ENCODE measurements at places on chromosomes 11 and 22.

DNA sequence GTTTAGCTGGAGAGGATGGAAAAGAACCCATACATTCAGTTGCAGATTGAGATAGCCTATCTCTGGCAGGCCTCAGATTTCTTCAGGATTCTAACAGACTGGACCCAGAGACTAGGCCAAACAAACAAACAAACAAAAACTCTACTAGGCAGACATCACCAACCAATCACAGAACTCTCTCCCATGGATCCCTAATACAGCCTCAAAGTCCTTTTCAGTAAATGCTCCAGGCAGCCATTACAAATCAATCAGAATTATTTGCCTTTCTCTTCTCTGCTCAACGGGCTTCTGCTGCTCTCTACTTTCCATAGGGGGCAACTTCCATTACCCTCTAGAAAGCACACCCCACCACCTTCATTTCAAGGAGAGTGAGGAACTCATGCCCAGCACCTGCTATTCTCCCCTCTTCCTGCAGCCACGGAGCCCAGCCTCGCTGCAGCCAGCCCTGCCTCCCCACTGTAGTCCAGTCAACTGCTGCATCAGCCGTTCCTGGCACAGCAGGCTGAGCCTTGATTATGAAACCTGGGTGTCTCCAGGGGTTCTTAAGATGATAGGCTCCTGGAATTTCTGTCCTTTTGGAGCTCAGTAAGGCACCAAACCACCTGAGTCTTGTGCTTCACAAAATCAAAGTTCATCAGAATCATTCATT lies 19.0 kb upstream of the SMIM35 start:
- no peak for DNase-seq

GRCh38 chr11:118612378-118612777 lies 5.0 kb downstream of the PHLDB1 start:
- DNase-seq, result no peak

- DNase-seq, result peak; percentile 89
Observed at GRCh38 chr22:50089682-50090411, at the start of gene MOV10L1. TSS of gene MOV10L1 (plus strand) at chr22:50090006. CDS start at chr22:50090089, 83 bp downstream.

DNA sequence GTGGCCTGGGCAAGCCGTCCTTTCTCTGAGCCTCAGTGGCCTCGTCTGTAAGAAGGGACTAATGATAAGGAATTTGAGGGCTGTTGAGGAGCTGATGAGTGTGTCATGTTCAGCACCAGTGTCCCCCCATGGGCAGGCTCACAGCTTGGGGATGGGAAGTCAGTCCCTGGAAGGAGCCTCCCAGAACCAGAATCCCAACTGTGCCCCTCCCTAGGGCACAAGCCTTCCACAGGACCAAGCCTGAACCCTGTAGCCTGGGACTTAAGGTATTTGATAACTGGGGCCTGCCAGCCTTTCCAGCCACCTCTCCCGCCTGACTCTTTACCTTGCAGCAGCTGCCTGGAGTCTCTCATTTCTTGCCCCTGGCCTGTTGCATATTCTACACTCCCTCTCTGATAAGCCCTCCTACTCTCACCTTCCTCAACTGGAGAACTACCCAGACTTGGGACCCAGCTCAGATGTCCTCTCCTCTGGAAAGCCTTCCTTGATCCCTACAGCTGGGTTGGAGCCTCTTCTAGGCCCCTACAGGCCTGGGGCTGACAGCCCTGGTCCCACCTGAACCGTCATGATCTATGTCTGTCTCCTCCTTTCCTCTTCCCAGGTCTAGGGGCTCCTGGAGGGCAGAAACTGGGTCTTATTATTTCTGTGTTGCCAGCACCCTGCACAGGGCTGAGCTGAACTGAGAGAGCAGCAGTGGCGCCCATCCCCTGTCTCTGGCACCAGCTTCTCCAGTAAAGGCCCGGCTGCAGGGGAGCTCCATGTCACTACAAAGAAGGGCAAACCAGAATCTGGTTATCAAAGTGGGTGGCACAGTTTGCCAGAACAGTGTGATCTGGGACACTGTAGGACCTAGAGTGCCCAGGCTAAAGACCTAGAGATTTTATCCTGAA lies 1.6 kb downstream of the P2RY2 start:
- peak; percentile 52 for DNase-seq

DNA sequence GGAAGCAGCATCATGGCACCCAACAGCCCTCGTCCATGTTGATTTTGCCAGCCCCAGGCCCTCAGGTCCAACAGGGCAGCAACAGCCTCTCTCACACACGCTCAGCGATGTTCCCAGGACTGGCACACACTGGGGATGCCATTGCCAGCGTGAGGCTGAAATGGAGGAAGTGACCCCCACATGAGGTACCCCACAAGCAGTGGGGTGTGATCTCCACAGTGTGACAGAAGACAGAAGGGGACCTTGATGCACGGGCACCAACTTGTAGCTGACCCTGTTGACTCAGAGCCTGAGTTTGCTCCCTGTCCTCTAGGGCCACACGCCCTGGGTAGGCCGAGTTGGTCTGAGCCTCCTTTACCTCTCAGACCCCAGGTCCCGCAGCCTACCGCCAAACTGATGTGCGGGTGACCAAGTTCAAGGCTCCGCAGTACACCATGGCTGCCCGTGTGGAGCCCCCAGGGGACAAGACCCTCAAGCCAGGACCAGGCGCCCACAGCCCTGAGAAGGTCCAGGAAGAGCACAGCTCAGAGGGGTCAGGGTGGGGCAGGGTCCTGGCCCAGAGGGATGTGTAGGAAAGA lies 6.2 kb downstream of the SCGB1C1 start:
- peak; percentile 84 for DNase-seq

DNA sequence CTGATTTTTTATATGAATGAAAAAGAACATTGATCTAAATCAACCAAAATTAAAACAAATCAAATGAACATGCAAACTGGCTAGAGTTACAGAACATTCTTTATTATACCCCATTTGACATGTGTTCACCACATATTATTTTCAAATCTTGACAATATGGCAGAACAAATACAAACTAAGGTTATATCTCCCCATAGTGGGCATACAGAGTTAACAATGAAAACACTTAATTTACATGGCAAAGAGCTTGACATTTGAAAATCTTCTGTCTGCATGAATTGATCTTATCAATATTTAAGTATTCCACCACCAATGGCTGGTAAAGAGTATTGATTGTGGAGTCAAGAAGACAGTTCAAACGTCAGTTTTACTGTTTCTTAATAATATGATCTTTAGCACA lies 197.9 kb upstream of the ANO3 start:
- no peak for DNase-seq

DNA sequence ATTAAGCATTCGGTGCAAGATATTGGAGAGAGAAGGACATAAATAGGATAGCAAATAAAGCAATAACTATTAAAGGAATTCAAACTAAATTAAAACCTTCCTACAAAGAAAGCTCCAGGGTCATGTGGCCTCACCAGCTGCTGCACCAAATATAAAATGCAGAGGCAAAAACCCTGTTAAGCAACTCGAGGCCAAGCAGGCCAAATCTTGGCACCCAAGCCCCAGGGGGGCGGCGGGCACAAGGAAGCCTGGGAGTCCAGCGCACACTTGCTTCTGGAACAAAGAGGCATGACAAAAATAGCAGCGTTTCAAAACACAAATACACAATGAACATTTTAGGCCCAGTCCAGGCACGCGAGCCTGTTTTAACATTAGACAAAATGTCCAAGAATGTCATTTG lies 20.8 kb downstream of the KRTAP5-6 start:
- no peak for DNase-seq

GRCh38 chr22:37802310-37803194 lies 5.2 kb upstream of the GCAT start:
- DNase-seq, result peak; percentile 94

- DNase-seq, result no peak
Observed at GRCh38 chr11:132240374-132240773, 870.0 kb downstream of the NTM start.

DNA sequence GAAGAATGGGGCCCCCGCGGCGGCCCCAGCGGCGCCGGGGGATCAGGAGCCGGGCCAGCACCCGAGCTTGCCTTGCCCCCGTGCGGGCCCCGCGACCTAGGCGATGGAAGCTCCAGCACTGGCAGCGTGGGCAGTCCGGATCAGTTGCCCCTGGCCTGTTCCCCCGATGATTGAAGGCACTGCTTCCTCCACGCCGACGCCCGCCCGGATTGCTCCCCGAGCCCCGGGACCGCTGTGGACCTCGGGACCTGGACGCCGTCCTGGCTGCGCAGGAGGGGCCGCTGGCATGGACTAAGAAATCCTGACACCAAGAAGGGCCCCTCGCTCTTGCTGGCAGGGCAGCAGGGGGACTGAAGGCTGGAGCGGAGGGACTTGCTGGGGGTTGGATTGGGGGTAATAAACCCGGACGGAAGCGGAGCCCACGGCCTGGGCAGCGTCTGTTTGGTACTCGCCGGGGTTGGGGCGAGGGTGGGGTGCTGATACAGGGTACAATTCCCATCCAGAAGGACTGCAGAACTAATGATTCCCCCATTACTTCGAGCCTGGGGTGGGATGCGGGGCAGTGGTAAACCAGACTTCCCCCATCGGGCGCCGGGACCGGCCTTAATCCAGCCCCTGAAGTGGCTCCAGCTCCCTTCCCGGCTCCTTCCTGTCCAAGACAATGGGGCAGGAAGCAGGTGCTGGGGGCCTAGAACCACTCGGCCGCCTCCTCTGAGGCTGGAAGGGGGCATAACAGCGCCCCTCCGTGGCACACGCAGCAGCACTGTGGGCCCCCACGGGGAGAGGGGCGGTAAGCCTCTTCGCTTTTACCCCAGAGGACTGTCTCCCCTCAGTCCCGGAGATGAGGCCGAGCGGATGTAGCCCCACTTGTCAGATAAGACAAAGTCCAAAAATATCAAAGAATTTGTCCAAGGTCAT lies 1.0 kb downstream of the CCDC85B start:
- DNase-seq, result peak; percentile 86

DNA sequence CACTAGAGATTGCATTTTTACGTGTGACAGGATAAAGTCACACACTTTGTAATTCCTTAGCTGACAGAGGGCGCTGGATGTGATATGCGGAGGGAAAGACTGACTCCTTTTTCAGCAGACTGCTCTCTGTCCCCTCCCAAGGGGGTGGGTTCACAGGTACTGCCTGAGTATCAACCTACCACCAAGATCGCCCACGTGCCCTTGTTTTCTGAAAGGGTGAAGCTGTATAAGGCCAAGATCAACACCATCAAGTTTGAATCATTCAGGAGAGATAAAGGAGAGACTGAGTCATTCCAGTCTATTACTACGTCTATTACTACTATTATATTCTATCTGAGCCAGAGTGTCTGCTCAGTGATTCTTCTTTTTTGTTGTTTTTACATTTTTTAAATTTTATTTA lies 30.7 kb downstream of the BUD13 start:
- peak; percentile 84 for DNase-seq
